ENCODE measurements at places on chromosomes 3 and 15. TPM values are rescaled to one million over a fixed set of nuclear protein-coding genes. Genes with fewer than 3 reads are reported as not detected.

Gene CLDN16
- not detected for polyA plus RNA-seq

Gene SOX2
- not detected for polyA plus RNA-seq

Gene LYSMD4
- polyA plus RNA-seq, result 3.1 TPM

Gene CAV3
- not detected for polyA plus RNA-seq

Gene IL20RB
- not detected for polyA plus RNA-seq

Gene HYAL1
- polyA plus RNA-seq, result 0.14 TPM

Gene TRPM1
- not detected for polyA plus RNA-seq

Gene CLEC3B
- not detected for polyA plus RNA-seq

Gene RASL12
- not detected for polyA plus RNA-seq

Gene MAP6D1
- not detected for polyA plus RNA-seq

Gene CHRM5
- polyA plus RNA-seq, result not detected

Gene CHRNB4
- polyA plus RNA-seq, result not detected

Gene FRMD5
- polyA plus RNA-seq, result 0.30 TPM

Gene COL8A1
- polyA plus RNA-seq, result not detected

Gene SOX14
- polyA plus RNA-seq, result not detected

Gene AQP9
- polyA plus RNA-seq, result not detected

Gene MGLL
- 8.6 TPM for polyA plus RNA-seq

Data from IgD-negative memory B cell (primary cell).